Foreskin fibroblast (primary cell): ENCODE measurements at places on chromosomes 6 and 20.

- DNase-seq: peak; percentile 84
Observed at GRCh38 chr20:11849976-11850670, 67.6 kb upstream of the BTBD3 start.

- DNase-seq: no peak
Observed at GRCh38 chr6:148771212-148771601, 24.4 kb downstream of the UST start.

DNA sequence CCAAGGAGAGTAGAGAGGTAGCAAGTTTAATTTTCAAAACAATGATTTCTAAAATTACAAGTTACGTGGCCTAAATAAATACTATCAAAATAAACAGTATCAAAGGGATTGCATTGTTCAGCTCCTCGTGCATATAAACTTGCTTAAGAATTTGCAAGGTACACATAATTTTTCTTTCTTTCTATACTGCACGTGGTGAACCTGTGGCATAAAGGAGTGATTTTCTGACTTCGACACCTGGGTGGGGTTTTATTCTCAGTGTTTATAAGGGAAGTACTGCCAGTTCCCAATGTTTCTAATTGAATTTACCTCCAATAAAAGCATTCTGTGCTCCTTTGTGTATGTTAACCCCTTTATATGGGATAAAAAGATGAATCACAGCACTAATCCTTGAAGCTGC is 50.1 kb upstream of the C20orf144 start:
- DNase-seq: no peak

DNA sequence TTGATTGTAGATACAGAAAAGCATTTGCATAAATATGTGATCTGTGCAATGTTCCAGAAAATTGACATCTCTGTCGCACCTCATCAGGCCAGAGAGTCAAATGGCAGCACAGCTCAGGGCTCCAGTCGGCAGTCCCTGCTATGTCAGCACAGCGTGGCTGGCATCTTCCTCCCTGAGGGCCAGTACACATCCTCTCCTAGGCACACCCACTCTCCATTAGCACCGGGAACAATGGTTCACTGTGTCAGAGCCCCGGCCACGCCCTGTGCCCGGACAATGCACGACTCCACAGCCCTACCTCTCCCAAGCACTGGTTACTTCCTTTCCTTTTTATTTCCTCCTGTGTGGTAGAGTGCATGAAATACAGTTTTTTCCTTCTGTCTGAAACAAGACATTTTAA is 114.9 kb downstream of the FOXC1 start:
- no peak for DNase-seq

- DNase-seq: no peak
Observed at GRCh38 chr6:41072836-41073202, at the start of gene NFYA. Gene NFYA (plus strand): TSS chr6:41072974. CDS start chr6:41079090, 6,116 bp downstream.

DNA sequence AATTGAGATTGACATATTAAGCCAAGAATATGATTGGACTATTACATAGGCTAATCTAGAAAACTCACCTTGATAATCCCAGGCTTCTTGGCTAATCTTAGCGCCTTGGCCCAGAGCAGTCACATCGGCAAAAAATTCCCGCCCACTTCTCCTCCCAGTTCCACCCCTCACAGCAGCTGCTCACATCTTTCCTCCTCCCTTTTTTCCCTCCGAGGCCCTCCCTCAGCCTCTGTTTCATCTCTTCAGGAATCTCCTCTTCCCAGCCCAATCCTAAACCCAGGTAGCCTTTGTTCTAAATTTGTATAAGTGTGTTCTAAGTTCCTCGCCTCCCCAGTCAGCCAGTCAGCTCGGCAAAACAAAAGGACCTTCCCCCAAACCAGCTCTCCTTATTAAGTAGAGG is 184.3 kb downstream of the PRKN start:
- DNase-seq: no peak
